ENCODE measurements at places on chromosomes 3 and 15.

DNA sequence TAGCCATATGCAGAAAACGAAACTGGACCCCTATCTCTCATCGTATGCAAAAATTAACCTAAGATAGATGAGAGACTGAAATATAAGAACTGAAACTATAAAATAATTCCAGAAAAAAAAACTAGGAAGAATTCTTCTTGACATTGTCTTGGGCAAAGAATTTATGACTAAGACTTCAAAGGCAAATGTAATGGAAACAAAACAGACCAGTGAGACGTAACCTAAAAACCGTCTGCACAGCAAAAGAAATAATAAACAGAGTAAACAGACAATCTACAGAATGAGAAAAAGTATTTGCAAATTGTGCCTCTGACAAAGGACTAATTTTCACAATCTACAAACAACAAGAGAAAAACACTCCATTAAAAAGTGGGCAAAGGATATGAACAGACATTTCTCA, 92.3 kb downstream of the FAM227B start:
- DNase-seq, result no peak

DNA sequence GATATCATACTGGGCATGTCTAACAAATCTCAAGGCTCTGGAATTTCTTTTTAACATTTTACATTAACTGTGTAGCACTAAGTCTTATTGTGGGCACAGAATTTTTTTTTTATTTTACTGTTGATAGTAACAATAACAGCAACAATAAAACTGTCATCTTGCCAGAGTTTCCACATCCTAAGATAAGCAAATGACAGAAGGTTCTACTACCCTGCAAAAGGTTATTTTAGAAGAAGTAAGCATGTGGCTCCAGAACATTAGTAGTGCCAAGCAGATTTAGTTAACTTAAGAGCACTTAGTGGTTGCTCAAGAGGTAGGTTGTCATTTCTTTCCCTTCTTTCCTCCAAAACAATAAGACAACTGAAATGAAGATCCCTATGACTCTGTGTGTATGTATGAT, 743.0 kb upstream of the CBLB start:
- no peak for DNase-seq

- no peak for DNase-seq
These were observed 81.6 kb downstream of the PPCDC start for GRCh38 chr15:75104804-75105557.

DNA sequence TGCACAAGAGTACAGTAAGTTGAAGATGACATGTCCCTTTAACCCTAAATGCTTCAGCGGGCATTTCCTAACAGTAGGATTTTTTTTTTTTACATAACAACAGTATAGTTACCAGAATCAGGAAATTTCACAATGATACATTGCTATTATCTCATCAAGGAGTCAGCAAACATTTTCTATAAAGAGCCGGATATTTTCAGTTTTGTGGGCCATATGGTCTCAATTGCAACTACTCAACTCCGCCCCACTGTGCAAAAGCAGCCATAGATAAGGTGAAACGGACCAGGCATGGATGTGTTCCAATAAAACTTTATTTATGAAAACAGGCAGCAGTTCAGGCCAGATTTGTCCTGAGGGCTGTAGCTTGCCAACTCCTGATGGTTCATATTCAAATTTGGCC, 130.6 kb downstream of the SMAD6 start:
- DNase-seq, result no peak

- no peak for DNase-seq
These were observed 431.4 kb downstream of the DIPK2A start for GRCh38 chr3:144403040-144403457.

DNA sequence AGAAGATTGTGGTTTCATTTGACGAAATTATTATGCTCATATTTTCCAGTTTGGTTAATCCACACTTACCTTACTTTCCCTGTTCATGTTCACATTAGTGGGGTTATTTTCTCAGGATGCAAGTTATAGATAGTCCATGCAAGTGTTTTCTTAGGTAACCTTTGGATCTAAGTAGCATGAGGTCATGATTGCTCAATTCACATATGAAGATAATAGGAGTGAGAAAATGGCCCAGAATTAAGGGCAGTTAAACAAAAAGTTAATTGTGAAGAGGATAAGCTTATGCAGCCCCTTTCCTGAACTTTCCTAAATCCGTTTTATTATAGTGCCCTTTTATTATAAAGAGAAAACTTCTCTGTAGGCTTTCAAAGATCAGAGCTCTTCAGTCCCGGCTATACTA, 83.4 kb downstream of the CD200R1L start:
- no peak for DNase-seq

DNA sequence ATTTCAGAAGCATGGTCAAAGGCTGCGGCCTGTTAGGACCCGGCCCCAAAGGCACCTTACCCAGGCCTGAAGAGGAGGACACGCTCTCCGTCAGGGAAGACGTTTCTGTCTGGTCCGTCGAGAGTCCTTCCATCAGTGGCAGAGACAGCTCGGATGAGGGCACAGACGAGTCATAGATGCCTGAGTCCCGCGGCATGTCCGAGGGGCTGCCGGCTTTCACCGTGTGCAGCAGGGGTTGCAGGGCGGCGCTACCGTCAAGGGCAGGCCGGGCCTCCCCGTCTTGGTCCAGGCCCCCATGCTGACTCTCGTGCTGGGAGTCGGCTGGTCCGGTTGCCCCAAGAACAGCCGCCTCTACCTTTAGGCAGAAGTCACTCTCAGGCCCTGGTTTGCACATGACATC, 37.1 kb downstream of the SPATA12 start:
- DNase-seq, result no peak

DNA sequence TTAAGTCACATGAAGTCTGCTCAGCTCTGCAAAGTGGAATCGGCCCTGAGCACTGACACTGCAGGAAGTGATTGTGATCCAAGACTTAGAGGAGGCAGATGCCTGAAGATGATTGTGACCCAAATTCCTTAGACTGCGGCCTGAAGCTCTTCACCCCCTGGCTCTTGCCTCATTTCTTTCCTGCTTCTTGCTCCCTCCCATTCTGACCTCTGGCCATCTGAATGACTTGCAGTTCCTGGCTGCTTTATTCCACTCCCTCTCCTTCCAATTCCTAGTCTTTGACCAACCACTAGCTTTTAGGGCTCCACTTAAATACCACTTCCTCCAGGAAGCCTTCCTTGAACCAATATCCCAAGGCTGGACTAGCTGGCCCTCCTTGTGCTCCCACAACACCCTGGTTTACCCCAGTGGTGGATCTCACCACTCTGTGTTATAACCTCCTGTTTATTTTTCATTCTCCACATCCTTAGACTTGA, 9.9 kb upstream of the EPB42 start:
- no peak for DNase-seq

- no peak for DNase-seq
These were observed 33.7 kb downstream of the FLNB start for GRCh38 chr3:58041826-58042324.

DNA sequence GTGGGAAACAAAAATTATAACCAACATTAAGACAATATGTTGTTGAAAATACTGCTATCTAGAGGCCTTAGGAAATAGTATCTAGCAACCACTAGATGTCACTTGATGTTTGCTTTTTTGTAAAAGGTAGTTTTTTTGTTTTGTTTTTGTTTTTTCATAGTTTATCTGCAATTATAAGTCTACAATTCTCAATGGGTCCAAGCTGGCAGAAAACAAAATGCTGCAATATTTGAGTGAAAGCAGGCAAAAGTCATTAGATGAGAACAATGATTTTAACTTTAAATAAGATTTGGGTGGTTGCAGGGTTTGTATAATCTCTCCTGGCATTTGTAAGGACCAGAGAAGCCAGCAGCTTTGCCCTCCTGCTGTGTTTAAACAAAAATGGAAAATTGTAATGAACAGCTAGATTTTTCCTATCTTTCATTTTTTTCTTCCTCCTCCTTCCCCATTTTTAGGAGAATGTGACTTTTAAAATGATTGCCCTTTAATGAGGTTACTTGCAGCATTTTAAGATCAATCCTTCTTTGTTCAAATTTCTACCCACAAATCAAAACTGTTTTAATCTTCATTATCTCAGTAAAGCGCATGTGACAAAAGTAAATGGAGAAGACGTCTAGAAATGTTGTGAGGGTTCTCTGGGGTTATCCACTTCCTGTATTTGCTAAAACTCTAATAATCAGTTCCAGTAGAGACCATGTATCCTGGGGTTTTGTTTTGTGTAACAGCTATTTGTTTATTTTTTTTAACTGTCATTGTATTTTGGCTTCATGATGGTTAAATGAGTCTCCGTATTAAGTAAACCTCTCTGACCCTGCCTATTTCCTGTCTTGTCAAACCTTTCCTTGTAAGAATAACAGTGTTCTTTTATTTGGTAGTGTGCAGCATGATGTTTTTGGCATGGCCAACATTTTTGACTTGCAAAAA, 27.3 kb downstream of the DUT start:
- no peak for DNase-seq

- no peak for DNase-seq
These were observed 31.3 kb downstream of the NOX5 start for GRCh38 chr15:69045802-69046201.

GRCh38 chr3:129015388-129016105, 14.4 kb downstream of the EFCC1 start:
- DNase-seq, result no peak

GRCh38 chr3:54434756-54435155, 312.4 kb downstream of the CACNA2D3 start:
- DNase-seq, result no peak

- no peak for DNase-seq
These were observed 33.1 kb downstream of the QTRT2 start for GRCh38 chr3:114089675-114090074.

DNA sequence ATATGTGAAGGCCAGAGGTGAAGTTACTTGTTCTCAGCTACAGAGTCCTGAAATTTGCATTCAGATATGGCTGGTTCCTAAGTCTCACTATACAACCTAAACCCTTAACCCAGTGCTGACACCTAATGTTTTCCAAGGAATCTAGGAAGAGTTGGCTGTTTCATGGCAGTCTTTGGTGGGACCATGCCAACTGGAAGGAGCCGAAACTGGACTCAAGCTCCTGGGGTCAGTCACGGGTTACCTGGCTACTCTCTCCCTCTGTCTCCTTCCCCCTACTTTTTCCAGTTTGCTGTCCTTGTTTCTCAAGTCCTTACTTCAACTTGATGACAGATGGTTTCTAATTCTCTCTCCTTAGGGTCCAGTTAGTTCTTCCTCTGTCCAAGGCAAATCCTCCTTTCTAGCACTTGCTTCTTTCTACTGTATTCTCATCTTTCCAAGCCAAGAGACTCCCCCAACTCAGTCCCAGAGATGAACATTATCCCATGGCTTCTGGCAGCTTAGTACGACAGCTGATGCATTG, 88.6 kb upstream of the COL6A5 start:
- no peak for DNase-seq

DNA sequence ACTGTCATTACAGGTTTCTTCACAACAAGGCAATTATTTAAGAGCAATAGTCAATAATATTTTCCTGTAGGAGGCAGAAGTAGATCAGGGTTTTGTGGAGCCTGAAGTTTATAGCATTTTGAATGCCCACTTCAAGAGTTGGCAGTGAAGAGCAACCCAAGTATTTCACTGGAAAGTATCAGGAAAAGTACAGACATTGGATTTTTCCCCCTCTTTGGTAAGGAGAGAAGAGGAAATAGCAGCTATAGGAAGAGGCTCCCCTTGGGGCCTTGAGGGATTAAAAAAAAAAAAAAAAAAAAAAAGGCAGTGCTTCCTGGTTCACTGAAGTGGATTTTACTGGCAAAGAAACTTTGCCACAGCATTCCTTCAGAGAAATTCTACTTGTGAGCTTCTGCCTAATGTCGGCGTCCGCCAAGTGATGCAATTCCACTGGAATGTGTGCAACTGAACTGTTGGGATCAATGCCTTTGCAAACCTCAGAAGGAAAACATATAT, 5.7 kb upstream of the CNTN6 start:
- DNase-seq, result no peak

DNA sequence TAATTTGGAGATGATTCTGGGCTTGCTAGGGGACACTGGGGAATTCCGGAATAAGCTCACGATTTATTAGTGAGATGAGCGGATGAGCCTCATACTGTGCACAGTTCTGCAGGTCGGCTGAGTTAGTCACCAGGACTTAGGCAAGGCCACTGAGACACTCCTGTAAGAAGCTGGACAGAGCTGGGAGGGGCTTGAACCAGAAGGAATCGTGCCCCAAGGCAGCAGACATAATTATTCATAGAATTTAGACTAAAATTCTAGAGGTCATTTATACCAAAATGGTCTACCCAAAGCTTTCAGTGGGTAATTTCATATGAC, 121.4 kb downstream of the VGLL4 start:
- no peak for DNase-seq

DNA sequence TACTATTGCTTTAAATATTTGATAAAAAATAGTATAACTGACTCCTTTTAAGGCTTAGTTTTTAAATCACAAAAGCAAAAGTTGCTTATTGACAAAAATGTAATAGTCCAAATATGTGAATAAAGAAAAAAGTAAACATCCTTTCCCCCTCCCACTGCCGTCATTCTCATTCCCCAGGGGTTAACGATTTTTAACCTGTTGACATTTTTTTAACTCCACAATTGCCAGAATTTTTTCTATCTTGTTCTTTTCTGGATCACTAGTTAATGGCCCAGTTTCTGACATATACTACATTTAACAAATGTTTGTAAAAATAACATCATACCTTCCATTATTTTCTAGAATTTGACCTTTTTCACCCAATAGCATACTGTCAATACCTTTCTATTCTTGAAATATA, 60.6 kb upstream of the TCF12 start:
- DNase-seq, result no peak

DNA sequence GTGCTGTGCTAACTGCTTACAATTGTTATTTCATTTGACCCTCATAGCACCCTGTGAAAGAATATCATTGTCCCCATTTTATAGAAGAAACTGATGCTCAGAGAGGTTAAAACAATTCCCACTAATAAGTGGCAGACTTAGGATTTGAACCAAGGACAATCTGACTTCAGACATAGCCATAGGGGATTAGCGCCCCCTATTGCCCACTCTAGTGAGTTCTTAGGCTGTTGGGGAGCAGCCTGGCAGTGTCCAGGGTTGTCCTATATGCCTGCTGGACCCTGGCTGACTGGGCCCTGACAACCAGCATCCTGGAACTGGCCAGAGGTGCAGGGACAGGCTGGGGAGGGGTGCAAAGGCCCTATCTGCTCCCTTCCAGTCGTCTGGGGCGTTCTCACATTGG, 15.4 kb downstream of the DPH3 start:
- no peak for DNase-seq

- DNase-seq, result no peak
These were observed 410.2 kb upstream of the CFAP20DC start for GRCh38 chr3:59460068-59460467.

GRCh38 chr3:156359368-156359767, 195.5 kb downstream of the SSR3 start:
- no peak for DNase-seq

- DNase-seq, result no peak
These were observed 256.1 kb upstream of the ARPP21 start for GRCh38 chr3:35383216-35383615.

DNA sequence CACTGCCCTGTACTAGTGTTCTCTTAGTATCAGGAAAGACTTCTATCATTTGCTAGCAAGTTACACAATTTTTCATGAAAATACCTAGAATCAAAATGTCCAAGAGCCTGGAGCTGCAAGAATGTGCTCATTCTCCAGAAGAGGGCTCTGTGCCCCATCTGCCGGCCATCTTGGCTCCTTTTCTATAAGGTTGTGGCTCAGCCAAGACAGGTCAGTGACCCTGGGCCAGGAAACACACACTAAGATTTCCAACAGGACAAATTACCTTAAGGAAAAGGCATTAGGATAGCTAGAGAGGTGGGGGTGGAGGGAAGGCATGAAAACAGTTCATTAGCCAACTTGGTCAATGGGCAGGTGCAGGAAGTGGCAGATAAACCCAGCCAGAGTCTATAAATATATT, 20.7 kb downstream of the TIMP4 start:
- no peak for DNase-seq

All from stimulated activated CD8-positive, alpha-beta memory T cell treated with anti-CD3 and anti-CD28 coated beads, Interleukin-15, amount 100 ng/mL, for 1 hour (primary cell).